ENCODE measurements at places on chromosomes 12 and 14.

GRCh38 chr12:117907108-117907689 lies 61.6 kb downstream of the KSR2 start:
- DNase-seq: no peak

GRCh38 chr12:116820064-116820656 lies 61.1 kb downstream of the HRK start:
- DNase-seq: no peak

- no peak for DNase-seq
These were observed 73.6 kb downstream of the DACT1 start for GRCh38 chr14:58711382-58711781.

GRCh38 chr14:74641601-74642391 lies 29.8 kb upstream of the LTBP2 start:
- DNase-seq: peak; percentile 59

- DNase-seq: peak; percentile 77
These were observed 201.9 kb downstream of the DAD1 start for GRCh38 chr14:22386924-22387775.

DNA sequence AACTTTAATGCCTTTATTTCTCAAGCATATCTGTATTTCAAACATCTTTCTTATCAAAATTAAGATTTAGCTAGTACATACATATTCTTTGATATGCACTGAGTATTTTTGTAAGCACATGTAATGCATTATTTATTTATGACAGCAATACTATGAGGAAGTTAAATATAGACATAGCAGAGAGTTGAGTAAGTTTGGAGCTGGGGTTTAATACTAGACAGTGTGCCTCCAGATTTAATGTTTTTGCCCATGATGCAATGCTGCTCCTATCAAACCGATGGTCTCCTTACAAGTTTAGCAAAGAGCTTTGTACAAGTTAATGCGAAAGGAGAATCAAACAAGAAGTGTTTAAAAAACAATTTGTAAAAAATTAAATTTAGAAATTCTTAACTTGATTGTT lies 826.6 kb upstream of the MGAT4C start:
- DNase-seq: no peak

GRCh38 chr12:71157601-71158233 lies at the start of gene TSPAN8:
TSS of gene TSPAN8 (minus strand) at chr12:71157999. CDS start at chr12:71157678, 321 bp downstream.
- DNase-seq: no peak

- DNase-seq: peak; percentile 69
These were observed 115.9 kb downstream of the NTN4 start for GRCh38 chr12:95674631-95675030.

GRCh38 chr12:118036672-118037411 lies 20.3 kb downstream of the RFC5 start:
- no peak for DNase-seq

DNA sequence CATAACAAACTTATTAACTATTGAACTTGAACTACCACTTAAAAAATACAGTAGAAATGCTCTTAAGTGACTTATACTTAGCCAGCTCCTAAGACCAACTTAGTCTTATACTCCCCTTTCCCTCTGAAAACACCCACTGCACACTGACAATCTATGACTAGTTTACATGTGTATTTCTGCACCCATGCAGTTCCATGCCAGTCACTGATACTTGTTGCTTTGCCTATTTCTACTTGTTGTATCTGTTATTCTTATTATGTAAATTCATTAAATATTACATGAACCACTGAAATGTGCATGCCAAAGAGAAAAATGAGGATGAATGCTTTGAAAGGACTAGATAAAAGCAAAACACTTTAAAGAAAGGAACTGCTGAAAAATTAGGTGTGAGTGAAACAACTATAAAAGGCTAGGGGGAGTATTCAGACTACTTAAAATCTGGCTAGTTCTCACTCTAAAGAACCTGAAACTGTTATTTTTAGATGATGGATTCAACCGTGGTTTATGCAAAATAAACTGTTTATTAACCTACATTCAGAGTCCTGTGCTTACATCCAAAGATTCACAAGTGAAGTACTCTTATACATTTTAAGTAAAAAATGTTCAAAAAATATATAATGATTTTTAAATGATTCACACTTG lies 74.7 kb downstream of the RPS6KA5 start:
- DNase-seq: no peak

DNA sequence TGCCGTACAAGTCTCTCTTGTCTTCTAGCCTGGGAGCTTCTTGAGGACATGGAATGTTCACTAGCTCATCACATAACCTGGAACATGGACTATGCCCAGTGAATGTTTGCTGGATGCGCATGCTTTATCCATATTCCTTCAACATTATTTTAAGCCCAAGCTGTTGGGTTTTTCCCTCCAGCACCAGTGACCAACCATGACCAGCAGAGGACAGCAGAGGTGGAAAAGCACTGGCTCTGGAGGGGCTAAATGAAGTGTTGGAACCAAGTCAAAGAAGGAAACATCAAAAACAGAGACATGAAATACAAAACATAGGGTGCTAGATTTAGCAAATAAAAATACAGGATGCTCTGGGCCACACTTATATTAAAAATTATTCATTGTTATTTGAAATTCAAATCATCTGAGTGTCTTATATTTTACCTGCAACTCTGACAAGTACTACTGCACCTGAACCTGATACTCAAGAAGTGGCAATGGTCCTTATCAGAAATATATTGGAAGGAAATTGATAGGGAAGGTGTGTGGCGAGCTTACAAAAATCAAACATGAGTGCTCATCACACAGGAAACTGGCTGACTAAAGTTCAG lies 23.1 kb upstream of the HELB start:
- peak; percentile 26 for DNase-seq

- DNase-seq: no peak
These were observed 122.2 kb upstream of the NCOR2 start for GRCh38 chr12:124689631-124690030.

DNA sequence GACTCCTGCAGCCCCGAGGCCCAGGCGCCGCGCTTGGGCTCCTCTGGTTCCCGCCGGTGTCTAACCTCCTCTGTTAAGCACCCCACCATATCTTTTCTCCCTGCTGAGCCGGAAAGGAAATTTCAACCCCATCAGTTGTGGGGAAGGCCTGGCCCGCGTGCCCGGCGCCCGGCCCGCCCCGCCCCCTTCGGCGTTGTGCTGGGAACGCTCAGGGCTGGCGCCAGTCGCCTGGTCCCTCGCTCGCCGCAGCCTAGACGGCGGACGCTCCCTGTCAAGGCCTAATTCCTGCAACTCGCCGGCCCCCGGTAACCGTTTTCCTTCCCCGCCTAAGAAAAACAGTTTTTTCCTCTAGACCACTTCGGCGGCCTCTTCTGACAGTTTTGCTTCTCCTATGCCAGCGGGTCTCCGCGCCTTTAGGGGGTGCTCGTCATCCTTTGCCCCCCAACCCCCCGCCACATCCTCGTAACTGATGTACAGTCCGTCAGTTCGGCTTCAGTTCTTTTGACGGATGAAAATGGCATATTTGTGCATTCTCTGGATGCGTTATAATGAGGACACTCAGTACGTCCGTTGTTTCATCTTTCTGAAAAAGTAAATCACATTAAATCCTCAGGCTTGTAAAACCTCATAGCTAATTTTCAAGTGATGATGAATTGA lies 506 bp upstream of the NAP1L1 start:
- no peak for DNase-seq

DNA sequence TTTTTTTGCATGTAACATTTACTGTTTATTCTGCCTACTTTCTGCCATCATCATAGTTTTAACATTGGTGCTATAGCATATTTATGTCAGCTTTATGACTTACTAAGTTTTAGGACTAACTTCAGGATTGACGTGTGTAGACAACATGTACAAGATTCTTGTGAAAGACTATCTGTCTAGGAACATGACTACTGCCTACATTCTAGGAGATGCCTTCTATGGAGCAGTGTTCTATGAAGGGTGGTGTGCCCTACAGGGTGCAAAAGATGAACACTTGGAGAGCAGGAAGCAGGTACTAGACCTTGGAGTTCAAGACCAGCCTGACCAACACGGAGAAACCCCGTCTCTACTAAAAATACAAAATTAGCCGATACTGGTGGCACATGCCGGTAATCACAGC lies 118.6 kb downstream of the FGD4 start:
- no peak for DNase-seq

GRCh38 chr12:23550753-23551152 lies 398.7 kb downstream of the SOX5 start:
- no peak for DNase-seq

DNA sequence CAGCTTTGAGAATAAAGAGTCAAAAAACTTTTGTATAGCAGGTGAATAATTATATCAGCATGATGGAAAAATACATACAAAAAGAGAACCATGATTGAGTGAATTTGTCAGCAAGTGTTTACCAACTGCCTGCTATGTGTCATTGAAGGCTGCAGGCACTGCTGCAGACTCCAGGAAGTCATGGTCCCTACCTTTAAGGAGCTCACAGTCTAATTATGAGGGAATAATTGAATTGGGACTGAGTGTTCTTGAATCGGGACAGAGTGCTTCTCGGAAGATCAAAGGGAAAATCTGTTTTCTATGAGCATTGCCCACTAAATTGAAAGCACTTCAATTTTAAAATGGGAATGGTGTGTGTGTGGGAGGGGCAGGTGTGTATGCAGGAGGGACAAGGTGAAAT lies 9.5 kb downstream of the OR10AD1 start:
- DNase-seq: no peak

DNA sequence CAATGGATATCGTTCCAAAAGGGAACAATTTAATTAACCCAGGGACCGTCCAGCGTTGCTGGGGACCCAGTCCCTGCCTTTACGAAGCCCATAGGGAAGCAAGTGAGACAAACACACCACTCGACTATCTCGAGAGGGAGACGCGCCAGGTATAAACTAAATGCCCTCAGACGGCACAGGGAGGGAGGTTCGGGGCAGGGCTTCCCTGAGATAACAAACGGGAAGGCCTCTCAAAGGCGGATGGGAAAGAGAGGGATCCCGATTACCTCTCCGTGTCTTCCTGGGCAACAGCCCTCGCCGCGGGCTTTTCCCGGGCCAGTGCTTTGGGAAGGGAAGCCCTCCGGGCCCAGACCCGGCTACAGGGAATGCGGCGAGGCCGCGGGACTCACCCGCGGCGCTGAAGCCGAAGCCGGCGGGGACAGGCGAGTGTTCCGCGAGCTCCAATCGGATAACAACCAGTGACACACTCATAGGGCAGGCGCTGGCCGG lies 390 bp downstream of the BRAP start:
- DNase-seq: peak; percentile 22

DNA sequence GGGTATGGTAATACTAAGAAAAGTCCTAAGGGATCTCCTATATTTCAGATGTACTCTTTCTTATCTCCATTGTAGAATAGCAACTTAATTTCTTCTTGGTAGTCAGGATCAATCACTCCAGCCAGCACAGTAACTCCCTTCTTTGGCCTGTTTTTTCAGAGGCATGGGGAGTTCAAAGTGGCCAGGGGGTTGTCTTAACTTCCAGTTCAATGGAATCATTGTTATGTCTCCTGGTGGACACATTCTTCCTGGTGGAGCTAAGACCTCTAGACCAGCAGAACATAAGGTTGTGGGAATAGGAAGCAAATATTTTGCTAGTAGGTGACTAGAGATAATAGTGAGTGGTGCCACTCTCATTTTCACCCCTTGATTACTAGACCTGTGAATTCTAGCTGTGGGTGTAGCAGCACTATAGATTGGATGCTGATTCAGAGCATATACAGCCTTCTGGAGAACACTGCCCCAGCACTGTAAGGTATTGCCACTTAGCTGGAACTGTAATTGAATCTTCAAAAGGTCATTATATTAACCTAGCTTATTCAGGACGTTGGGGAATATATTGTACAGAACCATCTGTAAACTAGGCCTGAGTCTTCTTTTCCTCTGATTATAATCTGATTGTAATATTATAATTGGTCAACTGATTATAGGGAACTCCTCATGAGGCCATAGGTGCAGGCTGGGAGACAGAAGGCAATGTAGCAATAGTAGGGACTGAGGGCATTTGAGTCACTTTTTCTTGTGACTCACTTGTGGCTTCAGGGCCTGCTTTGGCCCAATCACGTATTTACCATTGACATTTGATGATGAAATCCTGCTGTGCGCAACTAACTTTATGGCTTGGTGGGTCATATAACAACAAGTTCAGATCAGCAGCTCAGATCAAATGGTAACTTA lies 60.2 kb upstream of the ATP2B1 start:
- DNase-seq: no peak

DNA sequence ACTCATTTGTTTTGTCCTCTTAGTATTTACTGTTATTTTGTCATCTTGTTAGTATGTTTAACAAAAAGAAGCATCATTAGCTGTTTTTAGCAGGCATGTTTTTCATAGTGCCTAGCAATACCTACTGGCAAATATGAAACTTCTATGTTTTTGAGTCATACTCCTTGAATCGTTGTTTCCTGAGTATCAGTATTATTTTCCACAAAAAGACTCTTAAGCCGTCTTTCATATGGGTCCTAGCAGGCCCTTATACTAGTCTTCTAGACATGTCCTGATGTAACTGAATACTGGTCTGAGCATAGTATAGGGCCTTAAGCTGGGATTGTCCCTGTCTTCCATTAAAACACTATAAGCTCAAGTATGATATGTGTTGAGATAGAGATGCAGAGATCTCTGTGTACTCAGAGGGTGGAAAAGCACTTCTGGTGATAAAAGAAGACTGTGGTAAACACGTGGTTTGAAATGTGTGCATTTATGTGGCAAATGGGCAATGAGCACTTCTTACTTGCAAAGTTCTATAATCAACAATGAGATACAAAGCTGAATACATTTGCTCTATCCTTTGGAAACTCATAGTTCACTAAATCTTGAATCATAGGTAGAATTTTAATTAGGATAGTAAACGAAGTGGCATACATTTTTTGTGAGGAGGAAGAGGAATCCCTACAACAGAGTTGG lies 348.8 kb downstream of the PDZRN4 start:
- no peak for DNase-seq

DNA sequence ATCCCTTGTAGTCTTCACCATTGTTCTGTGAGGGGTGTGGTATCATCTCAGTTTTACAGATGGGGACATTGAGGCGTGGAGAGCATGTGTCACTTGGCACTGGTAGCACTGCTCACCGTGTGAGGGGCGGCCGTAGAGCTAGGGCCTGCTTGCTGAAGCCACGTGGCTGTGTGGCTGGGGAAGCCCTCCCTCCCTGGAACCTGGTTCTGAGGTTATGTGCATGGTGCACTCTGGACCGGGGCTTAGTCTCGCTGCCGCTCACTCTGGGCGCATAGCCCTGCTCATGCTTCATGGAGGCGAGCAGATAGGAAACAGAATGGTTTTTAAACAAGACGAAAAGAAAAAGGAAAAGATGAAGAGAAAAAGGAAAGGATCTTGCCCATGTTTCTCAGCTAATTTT lies 46.1 kb downstream of the CACNA1C start:
- DNase-seq: no peak

DNA sequence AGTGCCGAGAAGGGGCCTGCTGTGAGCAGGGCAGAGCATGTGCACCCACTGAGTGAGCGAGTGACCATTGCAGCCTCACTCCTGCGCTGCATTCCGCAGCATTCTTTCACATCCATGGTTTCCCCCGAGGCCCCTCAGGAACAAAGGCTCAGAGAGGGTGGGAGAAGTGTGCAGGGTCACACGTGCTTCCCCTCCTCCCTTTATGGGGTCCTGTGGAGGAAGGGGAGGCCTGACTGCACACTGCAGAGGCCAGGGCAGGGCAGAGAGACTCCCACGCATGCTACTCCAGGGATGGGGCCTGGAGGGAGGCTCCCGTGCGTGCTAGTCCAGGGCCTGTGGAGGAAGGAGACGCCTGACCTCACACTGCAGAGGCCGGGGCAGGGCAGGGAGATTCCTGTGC lies 63.2 kb downstream of the DIO3 start:
- peak; percentile 16 for DNase-seq

Data from right hindlimb (tissue), 1 donor.